ENCODE measurements at places on chromosomes 1 and 21. TPM values are rescaled to one million over a fixed set of nuclear protein-coding genes. Genes with fewer than 3 reads are reported as not detected.

- peak overlapping the region; percentile 72 for H3K27ac ChIP-seq
- peaks cover 29% of the 10 kb centered on the region for H3K4me1 ChIP-seq
- DNase-seq, result peak; percentile 98
Measured at GRCh38 chr21:45874716-45875415, 106.7 kb upstream of the COL6A1 start.

The IVL gene
- 1.2 TPM for polyA plus RNA-seq

The RPE65 gene
- polyA plus RNA-seq, result not detected

DNA sequence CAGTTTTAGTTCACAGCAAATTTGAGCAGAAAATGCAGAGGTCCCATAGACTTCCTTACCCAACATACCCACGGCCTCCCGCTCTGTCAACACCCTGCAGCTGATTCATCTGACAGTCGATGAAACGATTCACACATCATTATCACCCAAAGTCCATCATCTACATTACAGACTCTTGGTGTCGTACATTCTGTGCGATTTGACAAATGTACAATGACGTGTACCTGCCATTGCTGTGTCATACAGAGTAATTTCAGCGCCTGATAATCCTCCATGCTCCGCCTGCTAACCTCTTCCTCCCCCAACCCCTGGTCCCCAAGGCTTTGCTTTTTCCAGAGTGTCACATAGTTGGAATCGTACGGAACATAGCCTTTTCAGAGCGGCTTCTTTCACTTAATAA lies 94.7 kb upstream of the SLC25A33 start:
- no peak overlapping the region for H3K4me3 ChIP-seq
- DNase-seq, result no peak
- H3K4me1 ChIP-seq, result no peaks in the 10 kb centered on the region
- H3K36me3 ChIP-seq, result no peaks in the 10 kb centered on the region

- H3K4me3 ChIP-seq, result no peak overlapping the region
- peaks cover 12% of the 10 kb centered on the region for H3K27me3 ChIP-seq
- H3K4me1 ChIP-seq, result 0 out of 2 replicates have a peak, but pooled peaks cover 3% of the 10 kb centered on the region
- no peak for DNase-seq
- H3K27ac ChIP-seq, result no peak overlapping the region
- H3K36me3 ChIP-seq, result no peaks in the 10 kb centered on the region
Measured at GRCh38 chr21:29677326-29677725, 262.5 kb downstream of the GRIK1 start.

GRCh38 chr1:110490791-110491451 lies 28.1 kb downstream of the KCNA10 start:
- no peak for DNase-seq
- no peaks in the 10 kb centered on the region for H3K36me3 ChIP-seq
- no peaks in the 10 kb centered on the region for H3K4me1 ChIP-seq
- no peak overlapping the region for H3K4me3 ChIP-seq
- H3K27me3 ChIP-seq, result no peaks in the 10 kb centered on the region

GRCh38 chr1:64282351-64282750 lies 78.9 kb downstream of the UBE2U start:
- H3K27me3 ChIP-seq, result no peaks in the 10 kb centered on the region
- H3K27ac ChIP-seq, result no peak overlapping the region
- DNase-seq, result no peak

DNA sequence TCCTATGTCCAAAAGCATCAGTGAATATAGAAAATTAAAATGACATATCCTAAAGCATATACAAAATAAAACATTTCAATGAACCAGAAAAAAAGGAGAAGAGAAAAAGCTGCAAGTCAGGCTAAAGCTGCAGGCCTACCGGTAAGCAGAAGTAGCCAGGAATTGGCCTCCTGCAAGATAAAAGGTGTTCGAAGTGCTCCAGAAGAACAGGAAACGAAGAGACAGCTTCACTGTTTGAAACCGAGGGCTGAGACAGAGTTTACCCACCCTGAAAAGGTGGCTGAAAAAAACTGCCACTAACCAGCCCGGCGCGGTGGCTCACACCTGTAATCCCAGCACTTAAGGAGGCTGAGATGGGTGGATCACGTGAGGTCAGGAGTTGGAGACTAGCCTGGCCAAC lies 37.4 kb downstream of the NSL1 start:
- no peak overlapping the region for H3K27ac ChIP-seq
- H3K4me3 ChIP-seq, result no peak overlapping the region
- no peaks in the 10 kb centered on the region for H3K27me3 ChIP-seq
- H3K36me3 ChIP-seq, result no peaks in the 10 kb centered on the region
- H3K4me1 ChIP-seq, result peaks cover 12% of the 10 kb centered on the region
- DNase-seq, result no peak

The YIPF1 gene
- 24.4 TPM for polyA plus RNA-seq

The ALPL gene
- polyA plus RNA-seq, result 0.95 TPM

- no peak overlapping the region for H3K4me3 ChIP-seq
- H3K4me1 ChIP-seq, result no peaks in the 10 kb centered on the region
- no peak overlapping the region for H3K27ac ChIP-seq
- H3K27me3 ChIP-seq, result no peaks in the 10 kb centered on the region
Measured at GRCh38 chr1:230752407-230752806, 5.2 kb downstream of the CAPN9 start.

- no peak for DNase-seq
- H3K27ac ChIP-seq, result no peak overlapping the region
- no peaks in the 10 kb centered on the region for H3K27me3 ChIP-seq
Measured at GRCh38 chr1:28243685-28244311, 7.9 kb downstream of the ATP5IF1 start.

GRCh38 chr1:33860671-33861070 lies 3.2 kb upstream of the HMGB4 start:
- H3K4me3 ChIP-seq, result no peak overlapping the region
- no peaks in the 10 kb centered on the region for H3K27me3 ChIP-seq
- peaks cover 23% of the 10 kb centered on the region for H3K4me1 ChIP-seq
- DNase-seq, result peak; percentile 71

The C1orf216 gene
- 20.0 TPM for polyA plus RNA-seq

DNA sequence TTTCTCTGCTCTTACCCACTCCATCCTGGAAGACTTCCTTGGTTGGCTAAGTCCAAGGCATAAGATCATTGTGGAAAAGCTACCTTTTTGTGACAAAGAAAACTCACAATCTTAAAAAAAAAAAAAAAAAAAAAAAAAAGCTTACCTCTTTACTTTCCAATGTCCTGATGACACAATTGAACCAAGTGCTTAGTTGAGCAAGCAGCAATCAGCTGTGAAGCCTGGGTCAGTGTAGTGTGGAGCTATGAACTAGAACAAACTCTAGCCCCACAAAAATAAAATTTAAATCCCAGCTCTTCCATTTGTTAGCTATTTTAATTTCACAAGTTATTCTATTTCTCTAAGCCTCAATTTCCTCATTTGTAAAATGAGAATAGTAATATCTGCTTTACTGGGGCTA lies 647.6 kb downstream of the LMO4 start:
- no peaks in the 10 kb centered on the region for H3K4me1 ChIP-seq
- no peaks in the 10 kb centered on the region for H3K36me3 ChIP-seq
- no peak for DNase-seq
- no peak overlapping the region for H3K27ac ChIP-seq

DNA sequence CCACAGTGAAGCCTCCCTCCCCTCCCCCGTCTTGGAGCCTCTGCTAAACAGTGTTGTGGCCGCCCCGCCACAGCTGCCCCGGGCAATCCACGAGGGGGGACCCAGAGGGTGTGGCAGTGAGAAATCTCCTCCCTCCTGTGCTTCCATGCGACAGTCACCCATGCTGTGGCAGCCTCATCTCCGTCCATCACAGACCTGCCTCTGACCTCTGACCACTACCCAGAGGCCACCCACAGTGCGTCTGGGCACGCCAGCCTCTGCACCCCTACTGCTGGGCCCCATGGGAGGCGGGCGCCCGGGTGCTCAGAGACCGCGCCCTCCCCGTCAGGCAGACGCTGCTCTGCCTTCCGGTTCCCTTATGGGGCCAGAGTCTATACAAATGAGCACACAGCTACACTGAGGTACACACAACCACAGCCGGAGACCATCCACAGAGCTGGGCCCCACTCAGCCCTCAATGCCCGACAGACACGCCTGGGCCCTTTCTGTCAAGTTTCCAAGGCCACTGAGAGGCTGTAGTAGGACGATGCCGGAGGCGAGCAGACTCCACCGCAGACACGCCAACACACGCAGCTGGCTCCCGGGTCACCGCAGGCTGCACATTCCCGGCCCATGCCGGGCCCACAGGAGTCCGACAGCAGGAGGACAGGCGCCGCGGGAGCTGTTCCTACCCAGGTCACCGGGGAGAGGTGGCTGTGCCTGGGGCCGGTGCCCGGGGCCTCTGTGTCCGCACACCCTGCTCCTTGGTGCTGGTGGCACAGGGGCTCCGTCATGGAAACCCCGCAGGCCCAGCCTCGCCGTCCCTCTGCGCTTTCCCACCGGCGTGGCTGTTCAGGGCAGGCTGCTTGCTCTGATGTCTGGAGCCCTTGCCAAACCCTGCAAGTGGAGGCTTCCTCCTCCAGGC lies 23.9 kb upstream of the TMEM52 start:
- no peaks in the 10 kb centered on the region for H3K36me3 ChIP-seq
- no peaks in the 10 kb centered on the region for H3K4me1 ChIP-seq
- H3K4me3 ChIP-seq, result no peak overlapping the region

The LIN9 gene
- polyA plus RNA-seq, result 3.9 TPM

All from GM23248 (cell line).